Activated CD4-positive, alpha-beta T cell treated with anti-CD3 and anti-CD28 coated beads, Interleukin-2, amount 10 ng/mL, durations not matched to agents 7 days and 5 days (primary cell): ENCODE measurements at places on chromosomes 6 and 20. TPM values are rescaled to one million over a fixed set of nuclear protein-coding genes. Genes with fewer than 3 reads are reported as not detected.

DNA sequence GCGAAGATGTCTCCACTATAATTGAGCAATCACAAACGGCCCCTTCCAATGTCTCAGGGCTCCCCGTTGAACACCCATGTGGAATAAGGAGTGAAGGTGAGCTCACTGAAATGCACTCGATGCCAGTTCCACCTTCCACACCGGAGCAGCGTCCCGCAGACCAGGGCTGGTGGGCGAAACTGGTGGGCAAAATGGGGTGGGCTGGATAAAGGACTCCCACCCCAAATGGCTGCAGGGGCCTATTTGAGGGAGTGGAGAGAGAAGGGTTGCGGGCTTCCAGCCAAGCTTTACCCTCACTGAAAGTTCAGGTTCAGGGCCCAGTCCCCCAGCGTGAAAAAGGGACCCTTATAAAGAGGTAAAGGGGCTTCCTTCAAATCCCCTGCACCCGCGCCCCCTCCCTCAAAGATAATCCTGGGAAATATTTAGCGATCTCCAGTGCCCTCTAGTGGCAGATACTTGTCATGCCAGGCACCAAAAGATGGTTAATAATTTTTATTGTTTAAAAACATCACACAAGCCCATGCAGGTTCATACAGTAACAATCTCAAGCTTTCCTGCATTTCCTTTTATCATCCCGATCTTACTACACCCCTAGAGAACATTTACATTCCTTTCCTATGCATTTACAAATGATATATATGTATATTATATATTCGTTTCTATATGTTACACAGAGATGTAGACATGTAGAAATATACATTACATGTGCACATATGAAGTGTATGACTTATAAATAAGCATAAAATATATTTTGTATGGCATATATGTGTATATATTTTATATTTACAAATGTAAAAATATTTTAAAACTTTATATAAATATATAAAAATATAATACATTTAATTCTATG lies 58.2 kb upstream of the NKX2-2 start:
- H3K36me3 ChIP-seq: no peaks in the 10 kb centered on the region
- H3K4me1 ChIP-seq: peaks cover 6% of the 10 kb centered on the region
- H3K27ac ChIP-seq: no peak overlapping the region

The SYTL3 gene
- total RNA-seq: 25.8 TPM

DNA sequence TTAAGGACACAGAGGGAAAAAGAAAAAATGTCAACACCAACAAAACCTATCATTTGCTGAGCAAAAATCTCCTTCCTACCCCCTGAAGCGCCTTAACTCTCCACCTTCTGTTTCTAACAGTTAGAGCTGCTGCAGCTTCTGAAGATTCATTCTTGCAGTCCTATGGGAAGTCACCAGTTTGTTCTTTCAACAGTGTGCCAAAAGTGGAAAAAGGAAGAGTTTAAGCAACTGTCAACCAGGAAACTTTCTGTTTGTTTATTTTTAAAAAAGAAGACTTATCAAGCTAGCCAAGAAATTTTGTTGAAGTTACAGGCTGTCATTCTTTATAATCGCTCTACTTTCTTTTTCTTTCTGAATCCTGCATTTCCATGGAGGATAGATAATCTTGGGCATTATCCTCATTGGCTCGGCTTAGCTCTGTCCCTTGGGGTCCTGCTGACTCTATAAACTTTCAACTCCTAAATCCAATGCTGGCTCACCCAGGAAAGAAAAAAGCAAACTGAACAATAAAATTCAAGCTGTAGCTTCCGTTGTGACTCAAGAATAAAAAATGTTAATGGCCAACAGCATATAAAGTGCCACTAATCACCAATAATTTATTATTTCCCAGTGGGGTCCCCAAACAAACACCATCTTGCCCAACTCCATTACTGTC lies 172.8 kb upstream of the CITED2 start:
- peaks cover 4% of the 10 kb centered on the region for H3K27me3 ChIP-seq
- no peak overlapping the region for H3K4me3 ChIP-seq
- H3K36me3 ChIP-seq: no peaks in the 10 kb centered on the region
- no peak for DNase-seq
- no peak overlapping the region for H3K27ac ChIP-seq
- H3K4me1 ChIP-seq: peaks cover 34% of the 10 kb centered on the region

GRCh38 chr20:8647961-8648441 lies 420.9 kb upstream of the PLCB4 start:
- DNase-seq: no peak
- H3K4me1 ChIP-seq: no peaks in the 10 kb centered on the region
- H3K36me3 ChIP-seq: no peaks in the 10 kb centered on the region
- H3K4me3 ChIP-seq: no peak overlapping the region
- H3K27ac ChIP-seq: no peak overlapping the region

The GINS1 gene
- 28.9 TPM for total RNA-seq

The ANKEF1 gene
- 8.7 TPM for total RNA-seq

- H3K27me3 ChIP-seq: no peaks in the 10 kb centered on the region
- peaks cover 23% of the 10 kb centered on the region for H3K4me1 ChIP-seq
- H3K4me3 ChIP-seq: no peak overlapping the region
- DNase-seq: no peak
- no peak overlapping the region for H3K27ac ChIP-seq
These were observed 64.5 kb downstream of the RAB44 start for GRCh38 chr6:36762123-36762522.
